ENCODE measurements at places on chromosomes 4 and X. TPM values are rescaled to one million over a fixed set of nuclear protein-coding genes. Genes with fewer than 3 reads are reported as not detected.

- H3K27ac ChIP-seq = no peak overlapping the region
- DNase-seq = no peak
- no peak overlapping the region for H3K4me3 ChIP-seq
- H3K36me3 ChIP-seq = no peaks in the 10 kb centered on the region
Observed at GRCh38 chr4:54542119-54542438, 115.7 kb upstream of the KIT start.

DNA sequence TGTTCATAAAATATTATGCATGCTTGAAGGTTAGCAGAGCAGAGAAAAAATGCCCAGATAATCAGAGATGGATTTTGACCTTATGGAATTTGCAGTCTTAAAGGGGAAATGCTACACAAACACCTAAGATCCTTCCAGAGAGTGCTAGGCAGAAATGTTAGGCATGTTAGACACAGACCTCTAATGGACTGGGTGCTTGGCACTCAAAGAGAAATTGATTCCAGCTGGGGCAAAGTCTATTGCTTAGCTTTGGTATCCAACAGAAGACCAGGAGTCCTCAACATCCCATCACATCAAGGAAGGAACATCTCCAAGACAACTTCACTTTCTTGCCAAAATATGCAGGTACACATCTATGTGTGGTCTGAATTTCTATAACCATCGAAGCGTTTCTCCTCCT, 32.2 kb upstream of the PPARGC1A start:
- no peak overlapping the region for H3K4me3 ChIP-seq
- no peaks in the 10 kb centered on the region for H3K27me3 ChIP-seq
- DNase-seq = no peak
- no peak overlapping the region for H3K27ac ChIP-seq
- no peaks in the 10 kb centered on the region for H3K36me3 ChIP-seq

- H3K4me3 ChIP-seq = no peak overlapping the region
- peaks cover 10% of the 10 kb centered on the region for H3K4me1 ChIP-seq
- H3K36me3 ChIP-seq = no peaks in the 10 kb centered on the region
- no peaks in the 10 kb centered on the region for H3K27me3 ChIP-seq
- no peak for DNase-seq
- H3K27ac ChIP-seq = no peak overlapping the region
Observed at GRCh38 chr4:105714932-105715331, 6.3 kb downstream of the GSTCD start.

SMPX gene
- total RNA-seq = not detected

DNA sequence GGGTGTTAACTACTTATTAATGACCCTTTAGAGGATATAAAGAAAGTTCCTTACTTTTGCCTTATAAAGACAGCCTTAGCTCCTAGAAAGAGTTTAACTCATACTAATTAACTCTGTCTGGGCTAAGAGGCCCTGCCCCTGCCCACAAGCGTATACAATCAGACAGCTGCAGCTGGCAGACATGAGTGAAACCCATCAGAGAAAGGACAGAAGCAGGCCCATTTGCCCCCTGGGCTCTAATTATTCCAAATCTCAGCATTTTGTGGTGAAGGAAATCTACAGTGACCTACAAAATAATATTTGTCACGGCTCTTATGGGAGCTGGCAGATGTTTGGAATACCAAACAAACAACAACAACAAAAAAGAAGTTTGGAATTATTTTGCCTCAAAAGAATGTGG, 71.8 kb downstream of the CHRDL1 start:
- peak; percentile 23 for DNase-seq
- no peaks in the 10 kb centered on the region for H3K36me3 ChIP-seq
- no peaks in the 10 kb centered on the region for H3K27me3 ChIP-seq
- H3K4me3 ChIP-seq = no peak overlapping the region

GRPR gene
- 4.1 TPM for total RNA-seq

DNA sequence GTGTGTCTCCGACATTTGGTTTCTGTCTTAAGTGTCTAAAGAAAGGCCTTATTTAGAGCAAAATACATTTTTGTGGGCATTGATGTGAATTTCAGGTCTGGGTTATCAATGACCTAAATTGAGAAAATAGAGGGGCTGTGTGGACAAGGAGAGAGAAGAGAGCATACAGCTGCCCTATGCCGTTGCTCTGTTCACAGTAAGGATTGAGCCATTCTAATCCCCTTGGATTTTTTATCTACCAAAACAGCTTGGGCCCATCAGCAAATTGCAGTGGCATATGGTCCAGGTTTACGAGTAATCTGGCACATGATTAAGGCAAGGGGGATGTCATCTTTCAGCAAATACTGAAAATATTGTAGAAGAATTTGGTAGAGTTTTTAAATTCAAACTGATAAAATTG, 210.2 kb downstream of the ANTXR2 start:
- H3K4me3 ChIP-seq = no peak overlapping the region
- no peak for DNase-seq
- no peaks in the 10 kb centered on the region for H3K36me3 ChIP-seq
- no peak overlapping the region for H3K27ac ChIP-seq

GRCh38 chr4:108702960-108703359, 52.6 kb downstream of the OSTC start:
- no peaks in the 10 kb centered on the region for H3K36me3 ChIP-seq
- no peak overlapping the region for H3K27ac ChIP-seq
- H3K4me1 ChIP-seq = no peaks in the 10 kb centered on the region
- no peaks in the 10 kb centered on the region for H3K27me3 ChIP-seq
- no peak for DNase-seq

DNA sequence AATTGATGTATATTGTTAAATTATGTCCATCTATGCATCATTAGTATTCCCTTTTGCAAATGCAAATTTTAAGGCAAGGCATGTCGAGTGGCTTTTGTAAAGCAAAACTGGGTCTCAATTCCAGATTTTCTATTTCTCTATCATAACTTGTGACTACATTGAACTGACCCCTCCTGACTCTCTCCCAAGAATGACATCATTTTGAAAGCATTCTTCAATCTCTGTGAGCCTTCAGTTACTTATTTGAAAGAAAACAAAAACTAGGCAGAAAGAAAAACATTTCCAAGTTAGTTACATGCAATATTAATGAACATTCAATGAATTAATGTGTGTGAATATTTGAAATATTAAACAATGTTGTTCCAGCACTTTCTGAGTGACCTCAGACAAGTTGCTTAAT, 314.3 kb upstream of the CLNK start:
- H3K27ac ChIP-seq = no peak overlapping the region
- H3K4me1 ChIP-seq = no peaks in the 10 kb centered on the region
- H3K27me3 ChIP-seq = no peaks in the 10 kb centered on the region
- DNase-seq = no peak

GRCh38 chr4:98068495-98068894, 74.8 kb downstream of the STPG2 start:
- DNase-seq = no peak
- no peaks in the 10 kb centered on the region for H3K36me3 ChIP-seq
- H3K27ac ChIP-seq = no peak overlapping the region

- no peak overlapping the region for H3K27ac ChIP-seq
- no peaks in the 10 kb centered on the region for H3K36me3 ChIP-seq
- H3K4me3 ChIP-seq = no peak overlapping the region
- peak; percentile 9 for DNase-seq
- H3K4me1 ChIP-seq = peaks cover 18% of the 10 kb centered on the region
Observed at GRCh38 chr4:86890790-86891189, 1.4 kb downstream of the C4orf36 start.

GRCh38 chr4:13982010-13982409, 354.5 kb upstream of the BOD1L1 start:
- H3K27ac ChIP-seq = no peak overlapping the region
- DNase-seq = no peak
- H3K36me3 ChIP-seq = no peaks in the 10 kb centered on the region
- no peak overlapping the region for H3K4me3 ChIP-seq
- H3K27me3 ChIP-seq = no peaks in the 10 kb centered on the region

GLA gene
- 48.3 TPM for total RNA-seq

DNA sequence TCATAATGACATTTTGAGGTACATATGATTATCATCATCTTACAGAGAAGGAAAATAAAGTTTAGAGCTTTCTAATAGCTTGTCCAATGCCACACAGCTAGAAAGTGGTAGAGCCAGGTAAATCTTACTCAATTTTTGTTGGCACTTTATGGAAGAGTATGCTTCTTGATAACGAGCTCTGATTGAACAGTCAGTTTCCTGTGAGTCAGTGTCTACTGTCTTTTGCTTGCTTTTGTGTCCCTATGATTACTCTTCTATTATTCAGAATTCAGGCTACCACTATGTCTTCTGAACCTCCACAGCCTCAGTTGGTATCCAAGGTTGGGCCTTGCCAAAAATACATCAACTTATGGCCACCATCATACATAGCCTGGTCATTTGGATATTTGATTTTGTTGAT, 2.6 kb downstream of the FAAH2 start:
- H3K36me3 ChIP-seq = peaks cover 1% of the 10 kb centered on the region
- no peak overlapping the region for H3K27ac ChIP-seq
- H3K4me1 ChIP-seq = peaks cover 8% of the 10 kb centered on the region

DNA sequence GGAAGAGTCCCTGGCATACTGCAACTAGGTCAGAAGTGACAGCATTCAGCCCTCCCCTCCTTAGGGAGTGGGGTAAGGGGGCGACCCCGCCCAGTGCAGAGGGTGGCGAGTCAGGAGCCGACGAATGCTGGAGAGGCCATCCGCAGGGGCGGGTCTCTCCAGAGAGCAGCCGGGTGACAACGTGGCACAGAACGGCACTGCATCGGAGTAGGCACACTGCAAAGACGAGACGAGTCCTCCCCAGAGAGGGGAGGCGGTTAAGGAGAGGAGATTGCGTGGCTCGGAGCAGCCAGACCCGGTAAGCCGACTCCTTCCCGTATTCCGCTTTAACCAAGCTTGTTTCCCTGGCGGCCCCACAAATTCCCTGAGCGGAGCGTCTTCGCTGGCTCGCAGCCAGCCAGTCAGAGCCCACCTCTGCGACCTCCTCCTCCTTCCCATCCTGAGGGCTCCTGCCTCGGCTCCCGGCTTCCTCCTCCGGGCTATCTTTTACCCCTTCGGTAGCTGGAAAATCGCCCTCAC, 54.9 kb downstream of the LINC00632 start:
- H3K4me3 ChIP-seq = peak overlapping the region; percentile 49
- no peaks in the 10 kb centered on the region for H3K36me3 ChIP-seq
- peak; percentile 59 for DNase-seq

TEX11 gene
- 0.03 TPM for total RNA-seq

- no peaks in the 10 kb centered on the region for H3K27me3 ChIP-seq
- no peaks in the 10 kb centered on the region for H3K36me3 ChIP-seq
- H3K4me1 ChIP-seq = no peaks in the 10 kb centered on the region
- H3K4me3 ChIP-seq = no peak overlapping the region
Observed at GRCh38 chr4:179196511-179196910, 1754.3 kb upstream of the AGA start.

FBXL5 gene
- 87.9 TPM for total RNA-seq

NIPAL1 gene
- total RNA-seq = 1.2 TPM

DNA sequence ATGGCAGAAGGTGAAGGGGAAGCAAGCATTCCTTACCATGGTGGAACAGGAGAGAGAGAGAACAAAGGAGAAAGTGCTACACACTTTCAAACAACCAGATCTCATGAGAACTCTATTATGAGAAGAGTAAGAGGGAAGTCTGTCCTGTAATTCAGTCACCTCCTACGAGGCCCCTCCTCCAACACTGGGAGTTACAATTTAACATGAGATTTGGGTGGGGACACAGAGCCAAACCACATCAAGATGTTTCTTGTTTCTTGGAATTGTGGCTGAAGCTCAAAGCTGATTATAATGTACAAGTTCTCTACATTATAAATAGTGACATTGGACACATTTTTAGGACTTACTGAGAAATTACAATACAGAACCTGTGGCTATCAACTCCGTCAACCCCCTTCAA, 29.5 kb upstream of the TAPT1 start:
- H3K36me3 ChIP-seq = no peaks in the 10 kb centered on the region
- no peaks in the 10 kb centered on the region for H3K4me1 ChIP-seq
- H3K27me3 ChIP-seq = no peaks in the 10 kb centered on the region
- no peak overlapping the region for H3K27ac ChIP-seq
- DNase-seq = no peak
- no peak overlapping the region for H3K4me3 ChIP-seq

GRCh38 chrX:129808829-129809796, 29.4 kb downstream of the SASH3 start:
- no peaks in the 10 kb centered on the region for H3K36me3 ChIP-seq
- no peak overlapping the region for H3K4me3 ChIP-seq
- H3K27ac ChIP-seq = no peak overlapping the region
- H3K27me3 ChIP-seq = no peaks in the 10 kb centered on the region
- no peak for DNase-seq
- no peaks in the 10 kb centered on the region for H3K4me1 ChIP-seq

FAM9B gene
- not detected for total RNA-seq

GABRA4 gene
- not detected for total RNA-seq

DNA sequence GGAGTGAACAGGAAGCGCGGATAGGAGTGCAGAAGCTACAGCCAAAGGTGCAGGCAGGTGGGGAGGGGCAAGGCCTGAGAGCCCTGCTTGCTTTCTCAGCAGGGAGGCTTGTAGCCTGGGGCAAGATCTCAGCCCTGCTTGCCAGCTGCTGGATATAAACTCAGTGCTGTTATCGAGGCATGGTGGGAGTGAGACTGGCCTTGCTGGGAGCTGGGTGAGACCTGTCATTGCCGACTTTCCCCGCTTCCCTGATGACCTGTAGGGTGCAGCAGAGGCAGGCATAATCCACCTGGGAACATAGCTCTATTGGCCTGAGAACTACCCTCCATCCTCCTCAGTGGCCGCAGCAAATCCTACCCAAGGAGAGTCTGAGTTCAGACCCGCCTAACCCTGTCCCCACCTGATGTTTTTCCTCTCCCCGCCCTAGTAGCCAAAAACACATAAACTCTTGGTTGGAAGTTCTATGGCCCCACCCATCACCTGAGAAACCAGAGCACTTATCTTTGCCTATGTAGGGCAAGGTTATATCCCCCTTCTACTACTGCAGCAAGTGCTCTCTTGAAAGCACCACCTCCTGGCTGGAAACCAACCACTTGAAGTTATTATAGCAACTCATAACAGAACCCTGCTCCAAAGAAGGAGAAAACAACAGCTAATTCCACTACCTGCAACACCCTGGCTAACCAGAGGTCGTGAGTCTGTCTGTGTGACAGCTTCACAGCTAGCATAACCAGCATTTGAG, 80.7 kb downstream of the FHIP1A start:
- no peaks in the 10 kb centered on the region for H3K36me3 ChIP-seq
- peak; percentile 36 for DNase-seq
- no peaks in the 10 kb centered on the region for H3K27me3 ChIP-seq
- H3K4me3 ChIP-seq = no peak overlapping the region

Measured in neural progenitor cell (in vitro differentiated cells).